ENCODE measurements at places on chromosomes 12 and 14. TPM values are rescaled to one million over a fixed set of nuclear protein-coding genes. Genes with fewer than 3 reads are reported as not detected.
A peak's percentile ranks its signal among the peaks of the same experiment; 100 is the strongest.

GRCh38 chr14:32534145-32534544 lies 205.0 kb downstream of the AKAP6 start:
- no peak for DNase-seq
- H3K4me1 ChIP-seq: no peaks in the 10 kb centered on the region
- H3K36me3 ChIP-seq: no peaks in the 10 kb centered on the region
- no peak overlapping the region for H3K4me3 ChIP-seq

- DNase-seq: no peak
- H3K27ac ChIP-seq: no peak overlapping the region
- no peak overlapping the region for H3K4me3 ChIP-seq
- H3K36me3 ChIP-seq: peaks cover 5% of the 10 kb centered on the region
- no peaks in the 10 kb centered on the region for H3K27me3 ChIP-seq
These were observed 11.0 kb downstream of the ACADS start for GRCh38 chr12:120736404-120737331.

DNA sequence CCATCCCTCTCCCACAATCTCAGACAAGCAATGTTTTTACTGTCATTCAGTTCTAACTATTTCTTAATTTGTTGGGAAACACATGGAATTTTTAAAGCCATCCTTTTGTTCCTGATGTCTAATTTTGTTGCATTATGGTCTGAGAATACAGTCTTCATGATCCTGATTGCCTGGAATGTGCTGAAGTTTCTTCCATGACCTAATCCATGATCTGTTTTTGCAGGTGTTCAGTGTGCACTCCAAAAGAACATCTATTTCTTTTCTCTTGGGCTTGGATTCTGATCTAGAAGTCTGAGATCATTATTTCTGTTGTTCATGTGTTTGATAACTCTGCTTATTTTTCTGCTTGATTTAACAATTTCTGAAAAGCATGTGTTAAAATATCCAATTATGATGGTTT lies 43.2 kb upstream of the PHC1 start:
- H3K27ac ChIP-seq: no peak overlapping the region
- no peaks in the 10 kb centered on the region for H3K36me3 ChIP-seq
- no peak for DNase-seq
- H3K27me3 ChIP-seq: no peaks in the 10 kb centered on the region
- no peaks in the 10 kb centered on the region for H3K4me1 ChIP-seq

DNA sequence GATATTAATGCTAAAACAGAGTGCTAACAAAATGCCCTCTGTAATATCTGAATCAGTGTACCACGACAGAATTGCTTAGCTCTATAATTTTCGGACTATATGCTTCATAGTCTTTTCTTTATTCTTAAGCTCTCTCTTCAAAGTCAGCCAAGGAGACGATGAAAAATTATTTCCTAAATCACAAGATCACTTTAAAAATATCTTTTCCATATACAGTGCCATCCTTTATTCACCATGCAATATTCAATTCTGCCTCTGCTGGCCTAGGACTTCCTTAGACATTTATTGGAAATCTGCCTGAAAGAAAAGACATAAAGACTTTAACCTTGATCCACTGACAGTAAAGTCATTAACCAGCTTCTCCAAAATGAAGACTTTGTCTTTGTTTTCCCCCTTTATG lies 238.9 kb upstream of the BTG1 start:
- no peaks in the 10 kb centered on the region for H3K4me1 ChIP-seq
- H3K36me3 ChIP-seq: peaks cover 5% of the 10 kb centered on the region

DNA sequence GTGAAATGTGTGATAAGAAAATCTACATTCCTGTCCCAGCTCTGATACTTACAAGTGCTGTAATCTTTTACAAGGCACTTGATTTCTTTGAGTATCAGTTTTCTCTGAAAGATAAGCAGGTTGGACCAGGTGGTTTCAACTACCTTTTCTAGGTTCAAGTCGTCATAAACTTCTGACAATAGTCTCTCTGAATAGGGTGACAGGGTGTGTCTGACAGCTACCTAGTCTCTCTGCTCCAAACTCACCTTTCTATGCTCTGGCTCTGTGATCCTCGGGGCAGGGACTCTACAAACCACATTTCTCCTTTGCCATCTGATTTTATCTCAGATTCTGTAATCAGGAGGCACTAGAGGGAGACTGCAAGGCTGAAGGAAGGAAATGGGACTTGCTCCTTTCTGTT lies 137.7 kb upstream of the SYT1 start:
- no peak for DNase-seq
- no peak overlapping the region for H3K27ac ChIP-seq
- no peaks in the 10 kb centered on the region for H3K4me1 ChIP-seq
- no peak overlapping the region for H3K4me3 ChIP-seq
- no peaks in the 10 kb centered on the region for H3K27me3 ChIP-seq

DNA sequence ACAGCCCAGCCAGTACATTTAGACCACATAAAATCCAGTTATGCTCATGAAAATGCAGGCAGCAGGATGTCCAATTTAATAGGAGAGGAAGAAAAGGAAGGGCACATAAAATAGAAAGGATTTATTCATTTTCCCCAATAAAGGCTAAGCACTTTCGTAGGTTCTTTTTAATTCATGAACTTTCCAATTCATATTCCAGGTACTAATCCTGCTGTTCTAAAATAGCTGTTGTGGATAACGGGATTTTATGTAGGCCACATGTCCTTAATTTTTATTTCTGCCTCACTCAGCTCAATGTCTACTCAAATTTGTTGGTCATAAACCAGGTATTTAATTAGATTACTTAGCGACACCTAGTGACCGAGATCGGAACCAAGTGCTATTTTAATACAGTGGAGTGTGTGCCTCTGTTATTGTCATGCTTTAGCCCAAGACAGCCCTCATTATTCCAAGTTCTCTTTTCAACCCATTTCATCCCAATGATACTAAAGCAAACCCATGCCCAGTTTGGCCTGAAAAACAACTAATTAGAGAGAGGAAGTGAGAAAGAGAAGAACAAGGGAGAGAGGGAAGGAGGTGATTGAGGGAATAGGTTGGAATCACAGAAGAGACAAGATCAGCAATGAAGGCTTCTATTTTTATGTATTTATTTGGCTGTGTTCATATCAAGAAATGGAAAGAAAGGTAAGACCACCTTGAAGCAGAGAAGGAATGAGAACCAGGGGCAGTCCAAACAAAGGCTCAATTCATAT lies 45.9 kb upstream of the IFNG-AS1 start:
- no peak overlapping the region for H3K27ac ChIP-seq
- no peak for DNase-seq
- H3K4me1 ChIP-seq: no peaks in the 10 kb centered on the region
- H3K27me3 ChIP-seq: no peaks in the 10 kb centered on the region
- H3K4me3 ChIP-seq: no peak overlapping the region

- no peaks in the 10 kb centered on the region for H3K36me3 ChIP-seq
- peaks cover 3% of the 10 kb centered on the region for H3K4me1 ChIP-seq
- DNase-seq: no peak
- H3K27me3 ChIP-seq: no peaks in the 10 kb centered on the region
- no peak overlapping the region for H3K4me3 ChIP-seq
- no peak overlapping the region for H3K27ac ChIP-seq
These were observed 6.7 kb downstream of the GLTP start for GRCh38 chr12:109873653-109874052.

DNA sequence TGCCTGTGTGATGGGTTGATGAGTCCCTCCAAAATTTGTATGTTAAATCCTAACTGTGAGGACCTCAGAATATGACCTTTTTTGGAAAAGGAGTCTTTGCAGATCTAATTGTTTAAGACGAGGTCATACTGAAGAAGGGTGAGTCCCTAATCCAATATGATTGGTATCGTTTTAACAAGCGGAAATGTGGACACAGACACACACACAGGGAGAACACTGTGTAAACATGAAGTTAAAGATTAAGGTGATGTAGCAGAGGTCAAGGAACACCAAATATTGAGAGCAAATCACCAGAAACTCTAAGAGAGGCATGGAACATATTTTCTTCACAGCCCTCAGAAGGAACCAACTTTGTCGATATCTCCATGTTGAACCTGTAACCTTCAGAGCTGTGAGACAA lies 1106.7 kb downstream of the SLC6A15 start:
- no peaks in the 10 kb centered on the region for H3K36me3 ChIP-seq
- no peak overlapping the region for H3K27ac ChIP-seq
- H3K4me1 ChIP-seq: no peaks in the 10 kb centered on the region
- no peaks in the 10 kb centered on the region for H3K27me3 ChIP-seq
- H3K4me3 ChIP-seq: no peak overlapping the region
- DNase-seq: no peak

- no peaks in the 10 kb centered on the region for H3K4me1 ChIP-seq
- H3K27me3 ChIP-seq: no peaks in the 10 kb centered on the region
- no peak overlapping the region for H3K27ac ChIP-seq
These were observed 174.5 kb downstream of the FBXL14 start for GRCh38 chr12:1419849-1420371.

Gene NELL2
- 31.9 TPM for total RNA-seq

Gene GPR135
- 1.8 TPM for total RNA-seq

Gene RNASE2
- total RNA-seq: not detected

GRCh38 chr12:125272383-125272933 lies 207.2 kb downstream of the AACS start:
- no peak for DNase-seq
- no peaks in the 10 kb centered on the region for H3K27me3 ChIP-seq
- H3K4me3 ChIP-seq: no peak overlapping the region
- no peak overlapping the region for H3K27ac ChIP-seq
- no peaks in the 10 kb centered on the region for H3K36me3 ChIP-seq

DNA sequence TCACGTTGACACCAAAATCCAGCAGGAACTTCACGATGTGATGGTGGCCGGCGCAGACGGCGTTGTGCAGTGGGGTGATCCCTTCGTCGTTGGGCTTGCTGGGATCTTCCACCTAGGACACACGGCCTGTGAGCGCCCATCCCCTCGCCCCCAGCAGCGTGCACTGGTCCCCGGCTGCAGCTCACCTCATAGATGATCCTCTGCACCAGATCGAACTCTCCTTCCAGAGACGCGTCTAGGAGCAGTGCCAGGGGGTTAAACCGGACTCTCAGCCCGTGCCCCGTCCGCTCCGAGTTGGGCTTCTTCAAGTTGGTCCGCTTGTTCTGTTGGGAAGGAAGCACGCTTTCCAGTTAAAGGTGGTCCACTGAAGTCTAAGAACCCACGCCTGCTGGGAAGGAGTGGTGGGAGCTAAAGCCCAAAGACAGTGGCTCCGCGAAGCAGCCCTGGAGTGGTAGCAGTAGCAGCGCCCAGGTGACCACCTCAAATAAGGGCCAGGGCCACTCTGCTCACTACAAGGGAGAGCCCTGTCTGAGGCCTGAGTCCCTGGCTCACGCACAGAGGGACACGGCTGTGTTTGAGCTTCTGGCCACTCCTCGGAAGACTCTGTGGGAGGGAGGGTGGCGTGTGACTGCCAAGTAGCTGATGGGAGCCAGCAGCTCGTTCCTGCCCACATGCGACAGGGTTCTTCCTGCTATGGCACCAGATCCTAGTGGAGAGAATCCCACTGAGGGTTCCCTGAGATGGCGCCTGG lies 23.3 kb downstream of the ZFYVE21 start:
- H3K36me3 ChIP-seq: peaks cover 10% of the 10 kb centered on the region
- no peak for DNase-seq
- H3K27me3 ChIP-seq: no peaks in the 10 kb centered on the region

DNA sequence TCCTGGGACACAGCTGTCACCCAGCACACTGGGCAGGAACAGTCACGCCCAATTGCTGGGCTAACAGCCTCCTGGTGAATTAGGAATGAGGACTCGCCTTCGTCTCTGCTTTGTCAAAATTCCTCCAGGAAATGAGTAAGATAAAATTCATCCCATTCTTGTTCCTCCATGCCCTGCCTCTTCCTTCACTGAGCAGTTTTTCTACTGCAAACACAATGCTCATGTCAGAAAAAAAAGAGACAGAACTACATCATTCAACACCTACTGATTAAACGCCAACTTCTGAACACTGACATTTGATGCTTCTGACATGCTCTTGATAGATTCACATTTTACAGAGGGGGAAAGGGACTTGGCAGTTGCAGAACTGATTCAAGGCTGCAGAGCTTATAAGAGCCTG lies 37.5 kb upstream of the DTX1 start:
- no peaks in the 10 kb centered on the region for H3K36me3 ChIP-seq
- no peaks in the 10 kb centered on the region for H3K27me3 ChIP-seq
- H3K27ac ChIP-seq: no peak overlapping the region
- no peak overlapping the region for H3K4me3 ChIP-seq
- no peaks in the 10 kb centered on the region for H3K4me1 ChIP-seq

GRCh38 chr14:103139132-103140025 lies 16.1 kb downstream of the TNFAIP2 start:
- H3K4me1 ChIP-seq: no peaks in the 10 kb centered on the region
- peak overlapping the region; percentile 78 for H3K4me3 ChIP-seq
- DNase-seq: no peak
- H3K27me3 ChIP-seq: no peaks in the 10 kb centered on the region

GRCh38 chr12:47822401-47822800 lies 2.7 kb upstream of the HDAC7 start:
- H3K36me3 ChIP-seq: no peaks in the 10 kb centered on the region

Gene CS
- total RNA-seq: 253 TPM

DNA sequence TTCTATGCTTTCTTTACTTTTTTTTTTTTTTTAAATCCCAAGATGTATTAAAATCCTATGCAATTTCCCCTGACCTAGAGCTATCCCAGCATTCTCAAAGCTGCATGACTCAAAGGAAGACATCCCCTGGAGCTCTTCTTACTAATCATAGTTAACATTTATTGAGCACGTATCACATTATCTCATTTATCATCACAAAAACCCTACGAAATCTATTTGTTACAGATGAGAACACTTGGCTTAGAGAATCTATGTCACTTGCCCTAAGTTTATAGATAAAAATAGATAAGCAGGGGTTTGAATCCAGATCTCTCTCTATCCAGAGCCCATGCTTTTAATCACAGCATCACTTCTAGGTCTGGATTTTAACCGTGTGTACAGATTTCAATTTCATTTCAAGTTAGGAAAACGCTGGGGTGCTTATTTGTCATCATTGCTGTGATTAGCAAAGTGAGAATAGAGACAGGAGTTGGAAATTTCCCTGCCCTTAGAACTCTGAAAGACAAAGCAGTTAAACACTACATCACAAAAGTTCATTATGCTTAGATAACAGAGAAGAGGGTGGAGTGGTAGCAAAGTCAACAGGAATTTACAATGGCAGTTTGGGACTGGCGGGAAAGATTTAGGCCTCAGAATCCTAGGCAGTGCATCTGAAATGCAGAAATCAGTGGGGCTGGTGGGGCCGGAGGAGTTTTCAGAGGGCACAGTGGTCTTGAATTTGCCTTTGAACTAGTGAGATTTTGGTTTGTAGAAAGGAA lies 177.7 kb upstream of the FRMD6 start:
- H3K36me3 ChIP-seq: peaks cover 2% of the 10 kb centered on the region
- DNase-seq: no peak
- H3K27me3 ChIP-seq: no peaks in the 10 kb centered on the region
- no peak overlapping the region for H3K4me3 ChIP-seq
- no peak overlapping the region for H3K27ac ChIP-seq
